Hematopoietic multipotent progenitor cell treated with erythropoietin and hydrocortisone succinate and interleukin-3 and kit ligand, for 15 days (in vitro differentiated cells): ENCODE measurements at places on chromosomes 6 and 20.

- DNase-seq, result no peak
Observed at GRCh38 chr6:106509420-106510089, 119.7 kb downstream of the RTN4IP1 start.

- DNase-seq, result no peak
Observed at GRCh38 chr6:30974490-30975252, 8.8 kb upstream of the MUC21 start.

GRCh38 chr6:111944541-111944940 is 71.3 kb upstream of the FYN start:
- no peak for DNase-seq

GRCh38 chr6:15776458-15776980 is 113.7 kb upstream of the DTNBP1 start:
- DNase-seq, result no peak

DNA sequence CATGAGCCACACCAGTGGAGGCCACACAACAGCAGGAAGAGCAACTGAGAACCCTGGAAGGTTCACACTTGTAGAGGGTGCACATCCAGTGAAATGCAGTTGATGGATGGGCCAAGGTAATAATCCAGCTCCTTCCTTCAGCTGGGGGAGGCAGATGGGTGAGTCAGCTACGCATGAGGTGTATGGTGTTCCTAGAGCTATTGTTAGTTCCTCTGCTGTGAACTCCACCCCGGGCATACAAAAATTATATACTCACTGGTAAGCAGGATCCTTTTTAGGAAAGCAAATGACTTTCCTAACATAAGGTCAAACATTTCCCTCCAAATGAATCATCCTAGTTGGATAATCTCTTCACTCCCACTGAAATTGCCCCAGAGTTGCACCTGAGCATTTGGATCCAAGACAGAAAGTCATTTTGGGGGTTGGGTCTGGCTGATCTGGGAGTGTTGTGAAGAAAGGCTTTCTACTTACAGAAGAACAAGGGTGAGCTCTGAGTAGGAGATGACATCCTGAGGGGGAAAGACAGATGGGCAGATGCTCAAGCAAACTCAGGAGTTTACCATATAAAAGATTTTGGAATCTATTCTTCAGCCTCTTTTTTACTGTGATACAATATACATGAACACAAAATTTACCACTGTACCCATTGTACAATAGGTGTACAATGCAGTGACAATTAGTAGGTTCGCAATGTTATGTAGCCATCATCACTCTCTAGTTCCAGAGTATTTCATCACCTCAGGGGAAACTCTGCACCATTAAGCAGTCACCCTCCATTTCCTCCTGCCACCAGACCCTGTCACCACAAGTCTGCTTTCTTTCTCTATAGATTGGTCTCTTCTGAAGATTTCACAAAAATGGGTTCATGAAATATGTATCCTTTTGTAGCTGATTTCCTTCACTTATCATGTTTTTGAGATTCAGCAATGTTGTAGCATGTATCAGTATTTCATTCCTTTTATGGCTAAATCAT is 11.1 kb downstream of the HLA-F start:
- no peak for DNase-seq

- no peak for DNase-seq
Observed at GRCh38 chr20:564192-564591, 20.6 kb upstream of the CSNK2A1 start.

GRCh38 chr6:2763345-2763841 is 1.8 kb upstream of the WRNIP1 start:
- no peak for DNase-seq

GRCh38 chr6:37162740-37163139 is 7.2 kb upstream of the PIM1 start:
- no peak for DNase-seq

DNA sequence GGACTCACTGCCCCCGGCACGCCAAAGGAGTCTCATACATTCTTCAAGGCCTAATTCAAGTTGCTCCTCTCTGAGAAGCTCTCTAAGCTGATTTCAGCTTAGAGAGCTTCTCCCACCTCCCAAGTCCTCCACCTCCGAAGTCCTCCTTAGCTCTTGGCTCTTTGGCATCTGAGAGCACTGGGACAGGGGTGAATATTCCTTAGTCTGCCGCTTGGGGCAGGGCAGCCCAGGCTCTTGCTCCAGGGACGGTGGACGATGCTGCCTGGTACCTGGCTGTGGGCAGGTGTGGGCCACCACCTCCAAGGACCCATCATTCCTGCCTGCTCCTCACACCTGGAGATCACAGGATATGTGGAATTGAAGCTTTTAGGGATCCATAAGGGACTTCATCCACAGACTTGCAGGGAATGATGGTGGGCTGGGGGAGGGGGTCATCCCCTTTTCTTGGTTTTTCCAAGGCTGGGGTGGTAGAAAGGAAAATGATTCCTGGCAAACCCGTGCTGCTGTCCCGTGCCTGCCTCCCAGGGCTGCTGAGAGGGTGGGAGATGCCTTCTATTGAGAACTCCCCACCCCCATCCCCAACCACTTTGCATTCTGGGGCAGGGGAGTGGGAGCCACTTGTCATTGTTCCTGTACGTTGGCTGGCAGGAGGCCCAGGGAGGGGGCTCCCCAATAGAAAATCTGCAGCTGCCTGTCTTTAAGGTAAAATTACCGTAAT is 57.4 kb downstream of the ARHGAP40 start:
- peak; percentile 46 for DNase-seq

GRCh38 chr20:33789109-33789857 is 21.9 kb upstream of the CHMP4B start:
- DNase-seq, result no peak

DNA sequence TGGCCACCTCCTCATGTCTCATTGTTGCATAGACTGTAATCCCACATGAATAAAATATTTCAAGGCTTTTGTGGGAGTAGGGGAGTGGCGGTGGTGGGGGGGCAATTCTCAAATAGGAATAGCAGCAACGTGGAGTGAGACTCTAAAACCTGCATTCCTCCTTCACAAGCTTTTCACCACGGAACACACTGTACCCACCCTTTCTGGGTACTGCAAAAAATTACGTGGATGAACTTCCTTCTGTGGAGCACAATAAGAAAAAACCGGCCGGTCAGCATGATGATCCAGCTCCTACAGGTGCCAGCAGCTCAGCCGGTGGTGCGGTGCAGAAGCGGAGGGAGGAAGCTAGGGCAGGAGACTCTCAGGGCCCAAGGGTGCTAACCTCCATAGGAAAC is 930 bp upstream of the RRAGD start:
- no peak for DNase-seq

DNA sequence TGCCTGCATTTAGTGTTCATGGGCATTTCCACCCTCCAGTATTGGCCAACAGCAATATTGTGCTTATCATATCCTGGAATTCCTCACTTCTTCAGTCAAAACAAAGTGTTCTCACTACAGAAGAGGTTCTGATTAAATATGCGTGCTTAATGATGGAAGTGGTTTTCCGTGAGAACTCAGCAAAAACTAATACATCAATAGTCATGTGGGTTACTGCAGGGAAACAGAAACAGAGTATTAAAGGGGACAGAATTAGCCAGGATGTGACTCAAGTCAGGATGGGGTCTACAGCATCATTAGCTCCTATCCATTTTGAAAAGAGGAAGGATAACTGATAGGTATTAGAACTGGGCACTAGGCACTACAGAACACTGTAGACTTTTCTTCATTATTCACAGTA is 384.6 kb downstream of the CDKAL1 start:
- no peak for DNase-seq

GRCh38 chr6:160810238-160810637 is 108.2 kb downstream of the PLG start:
- DNase-seq, result no peak

- peak; percentile 41 for DNase-seq
Observed at GRCh38 chr6:15252195-15252594, 6.3 kb downstream of the JARID2 start.

DNA sequence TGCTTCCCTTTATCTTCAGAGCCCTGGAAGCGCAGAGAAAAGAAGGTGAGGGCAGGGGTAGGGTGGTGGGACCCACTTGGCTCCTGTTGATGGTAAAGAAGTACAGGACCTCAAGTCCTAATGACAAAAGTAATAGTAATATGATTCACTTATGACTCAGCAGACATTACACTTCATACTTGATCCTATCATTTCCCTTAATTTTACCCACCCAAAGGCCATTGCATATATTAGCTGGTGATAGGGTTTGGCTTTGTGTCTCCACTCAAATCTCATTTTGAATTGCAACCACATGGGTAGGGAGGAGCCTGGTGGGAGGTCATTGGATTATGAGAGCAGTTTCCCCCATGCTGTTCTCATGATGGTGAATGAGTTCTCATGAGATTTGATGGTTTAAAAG is 880.7 kb downstream of the KIF16B start:
- no peak for DNase-seq

GRCh38 chr20:38806855-38807655 is 1.6 kb downstream of the PPP1R16B start:
- no peak for DNase-seq

- no peak for DNase-seq
Observed at GRCh38 chr6:80321011-80321410, 214.5 kb downstream of the BCKDHB start.

DNA sequence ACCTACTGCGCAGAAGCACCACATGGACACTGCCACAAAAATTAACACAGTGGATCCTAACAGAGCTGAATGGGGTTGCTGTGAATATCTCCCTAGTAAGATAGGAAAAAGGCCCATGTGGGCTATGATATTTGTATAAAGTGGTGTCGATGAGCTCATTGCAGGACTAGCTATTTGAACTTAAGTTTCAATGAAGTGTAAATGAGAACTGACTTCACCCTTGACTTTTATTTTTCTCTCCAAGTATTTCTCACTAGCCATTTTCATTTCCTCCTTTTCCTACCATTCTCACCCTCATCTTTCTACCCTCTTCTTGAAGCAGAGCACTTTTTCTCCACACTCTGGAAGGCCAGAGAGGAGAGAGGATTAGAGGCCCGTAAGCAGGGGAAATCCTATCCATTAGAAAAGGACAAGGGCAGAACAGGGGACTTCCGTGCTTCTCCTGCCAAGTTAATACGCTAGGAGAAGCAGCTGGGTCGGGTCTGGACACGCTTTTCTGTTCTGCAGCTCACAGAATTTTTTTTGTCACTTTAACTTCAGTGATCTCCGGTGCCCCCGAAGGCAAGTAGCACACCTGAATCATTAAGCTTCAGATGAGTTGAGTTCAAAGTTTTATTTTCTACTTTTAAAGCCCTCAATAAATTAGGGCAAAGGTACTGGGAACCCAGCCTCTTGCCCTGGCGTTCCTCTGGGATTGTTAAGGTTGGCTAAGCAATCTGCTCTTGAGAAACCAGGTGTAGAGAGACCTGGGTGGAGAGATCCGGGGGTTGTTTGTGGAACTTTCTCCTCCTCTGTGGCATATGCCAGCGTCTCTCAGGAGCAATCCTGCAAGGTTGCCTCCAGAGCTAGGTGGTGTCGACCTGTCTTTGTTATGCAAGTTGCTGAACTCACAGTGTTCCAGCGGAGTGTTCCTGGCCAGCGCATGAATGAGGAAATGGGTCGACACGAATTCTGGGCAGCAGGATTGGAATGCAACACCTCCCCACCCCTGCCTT is 56.2 kb upstream of the ARID1B start:
- DNase-seq, result no peak

- DNase-seq, result no peak
Observed at GRCh38 chr20:13545790-13546189, 92.9 kb downstream of the TASP1 start.

DNA sequence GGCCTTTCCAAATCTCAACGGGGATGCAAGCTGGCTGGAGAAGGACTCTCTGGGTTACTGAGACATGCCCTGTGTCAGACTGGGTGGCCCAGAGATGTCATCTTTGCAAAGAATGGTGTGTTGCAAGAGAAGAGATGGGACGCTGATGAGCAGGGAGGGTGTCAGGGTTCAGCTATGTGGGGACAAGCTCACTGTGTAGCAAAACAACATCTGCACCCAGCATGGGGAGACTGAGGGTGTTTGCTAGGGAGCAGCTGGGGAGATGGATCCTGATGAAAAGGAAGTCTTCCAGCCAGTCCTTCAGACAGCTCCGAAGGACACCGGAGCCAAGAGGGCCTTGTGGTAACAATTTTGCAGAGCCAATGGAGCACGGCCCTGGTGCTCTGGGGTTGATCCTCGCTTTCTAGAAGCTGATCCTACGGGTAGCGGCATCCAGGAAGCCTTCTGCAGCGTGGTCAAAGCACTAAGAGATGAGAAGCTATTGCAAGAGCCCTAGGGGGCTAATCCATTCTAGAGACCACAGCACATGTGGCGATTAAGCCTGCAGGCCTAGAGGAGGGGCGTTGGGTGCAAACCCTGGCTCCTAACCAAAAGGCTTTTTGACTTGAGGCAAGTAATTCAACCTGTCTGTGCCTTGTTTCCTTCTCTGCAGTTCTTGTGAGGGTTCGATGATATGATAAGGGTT is 39.9 kb downstream of the EDN3 start:
- DNase-seq, result no peak

GRCh38 chr6:30841644-30842504 is 42.4 kb upstream of the DDR1 start:
- no peak for DNase-seq

DNA sequence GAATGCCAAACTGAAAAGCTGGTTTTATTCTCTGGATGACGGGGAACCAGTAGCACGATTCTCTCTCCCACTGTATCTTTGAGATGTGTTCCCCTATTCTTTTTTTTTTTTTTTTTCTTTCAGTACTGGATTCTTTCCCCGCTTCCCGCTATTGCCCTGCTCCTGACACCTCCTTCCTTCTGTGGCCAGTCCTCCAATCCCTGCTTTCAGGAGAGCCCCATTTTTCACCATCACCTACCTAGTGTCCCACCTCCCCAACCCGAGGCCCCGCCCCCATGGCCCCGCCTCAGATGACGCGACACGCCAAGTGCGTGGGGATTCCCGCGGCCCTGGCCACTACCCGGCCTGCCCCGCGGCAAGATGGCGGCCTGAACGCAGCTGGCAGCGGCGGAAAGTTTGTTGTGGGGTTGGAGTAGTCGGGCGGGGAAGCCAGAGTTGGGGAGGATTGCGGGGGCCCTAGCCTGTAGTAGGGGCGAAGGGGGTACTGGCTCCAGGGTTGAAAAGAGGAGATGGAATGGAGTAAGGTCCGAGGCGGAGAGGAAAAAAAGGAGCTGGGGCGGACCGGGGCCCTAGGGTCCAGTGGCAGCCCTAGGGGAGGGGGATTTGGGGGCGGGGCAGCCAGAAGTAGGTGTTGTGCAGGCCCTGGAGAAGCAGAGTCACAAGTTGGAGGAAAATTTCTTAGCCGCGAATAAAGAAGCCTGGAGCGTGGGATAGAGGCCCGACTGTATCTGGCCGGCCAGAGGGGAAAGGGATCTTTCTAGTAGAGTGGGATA is at the start of gene TJAP1:
TSS of gene TJAP1 (plus strand) at position 336 of the 773 bp plus-strand sequence. CDS start 21,432 bp downstream, outside the sequence.
- peak; percentile 88 for DNase-seq

DNA sequence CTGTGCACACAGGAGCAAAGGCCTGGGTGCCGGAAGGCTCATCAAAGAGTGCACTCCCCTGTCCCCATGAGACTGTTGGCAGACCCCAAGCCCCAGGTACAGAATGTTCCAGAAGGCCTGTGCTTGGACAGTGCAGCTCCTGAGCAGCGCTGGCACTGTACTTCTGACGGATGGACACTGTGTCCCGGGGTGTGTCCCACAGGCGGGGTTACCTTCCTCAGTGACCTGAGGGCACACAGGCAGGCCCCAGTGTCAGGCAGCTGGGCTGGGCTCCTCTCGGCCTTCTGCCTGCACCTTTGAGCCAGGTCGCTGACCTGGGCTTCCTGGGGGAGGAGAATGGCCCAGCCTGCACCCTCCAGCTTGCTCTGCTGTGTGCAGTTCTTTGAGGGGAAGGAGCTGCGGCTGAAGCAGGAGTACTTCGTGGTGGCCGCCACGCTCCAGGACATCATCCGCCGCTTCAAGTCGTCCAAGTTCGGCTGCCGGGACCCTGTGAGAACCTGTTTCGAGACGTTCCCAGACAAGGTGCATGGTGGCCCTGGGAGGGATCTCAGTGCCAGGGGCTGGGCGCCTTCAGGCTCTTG is 30.1 kb downstream of the PYGB start:
- DNase-seq, result no peak
